Hypothalamus (tissue), 51 donors: ENCODE measurements at places on chromosomes 5 and 9.

DNA sequence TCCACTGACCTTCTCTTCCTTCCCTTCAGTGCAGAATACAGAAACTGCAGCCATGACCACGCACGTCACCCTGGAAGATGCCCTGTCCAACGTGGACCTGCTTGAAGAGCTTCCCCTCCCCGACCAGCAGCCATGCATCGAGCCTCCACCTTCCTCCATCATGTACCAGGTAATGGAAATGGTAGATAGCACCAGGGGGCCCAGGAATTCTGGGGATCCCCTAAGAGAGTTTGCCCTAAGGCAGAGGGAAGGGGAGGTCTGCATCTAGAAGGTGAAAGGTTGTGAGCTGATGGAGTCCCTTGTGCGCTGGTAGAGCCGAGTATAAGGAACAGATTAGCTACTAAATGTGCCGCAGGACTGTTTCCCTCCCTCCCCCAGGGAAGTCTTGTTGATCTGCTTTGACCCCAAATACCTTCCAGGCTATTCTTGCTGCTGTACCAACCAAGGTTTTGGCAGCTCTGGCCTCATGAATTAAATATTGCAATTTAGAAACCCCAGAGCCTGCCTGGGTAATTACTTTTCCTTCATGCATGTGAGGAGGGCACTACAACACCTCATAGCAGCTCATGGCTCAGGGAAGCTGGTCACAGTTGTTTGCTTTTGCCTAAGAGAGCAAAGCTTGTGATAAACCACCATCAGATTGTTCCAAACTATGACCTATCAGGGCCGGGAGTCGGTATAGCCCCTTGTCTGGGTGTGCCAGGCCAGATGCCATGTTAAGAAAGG is 19.6 kb downstream of the CYFIP2 start:
- no peak for DNase-seq

DNA sequence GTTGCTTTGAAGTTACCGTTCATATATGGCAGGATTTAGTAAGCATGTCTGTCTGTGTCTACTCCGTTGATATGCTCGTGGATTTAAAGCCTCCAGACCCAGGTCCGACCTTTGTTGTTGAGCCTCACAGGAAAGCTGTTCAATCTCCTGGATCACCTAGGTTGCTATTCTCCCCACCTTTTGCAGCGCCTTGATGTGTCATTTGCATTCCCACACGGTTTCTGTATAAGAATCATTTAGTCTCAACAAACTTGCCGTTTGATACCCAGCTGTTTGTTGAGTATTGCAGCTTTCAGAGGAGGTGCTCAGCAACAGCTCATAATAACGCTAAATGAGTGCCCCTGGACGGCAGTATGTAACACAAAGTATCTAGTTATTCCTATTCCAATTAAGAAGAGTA is 1.2 kb upstream of the ADGRV1 start:
- no peak for DNase-seq

DNA sequence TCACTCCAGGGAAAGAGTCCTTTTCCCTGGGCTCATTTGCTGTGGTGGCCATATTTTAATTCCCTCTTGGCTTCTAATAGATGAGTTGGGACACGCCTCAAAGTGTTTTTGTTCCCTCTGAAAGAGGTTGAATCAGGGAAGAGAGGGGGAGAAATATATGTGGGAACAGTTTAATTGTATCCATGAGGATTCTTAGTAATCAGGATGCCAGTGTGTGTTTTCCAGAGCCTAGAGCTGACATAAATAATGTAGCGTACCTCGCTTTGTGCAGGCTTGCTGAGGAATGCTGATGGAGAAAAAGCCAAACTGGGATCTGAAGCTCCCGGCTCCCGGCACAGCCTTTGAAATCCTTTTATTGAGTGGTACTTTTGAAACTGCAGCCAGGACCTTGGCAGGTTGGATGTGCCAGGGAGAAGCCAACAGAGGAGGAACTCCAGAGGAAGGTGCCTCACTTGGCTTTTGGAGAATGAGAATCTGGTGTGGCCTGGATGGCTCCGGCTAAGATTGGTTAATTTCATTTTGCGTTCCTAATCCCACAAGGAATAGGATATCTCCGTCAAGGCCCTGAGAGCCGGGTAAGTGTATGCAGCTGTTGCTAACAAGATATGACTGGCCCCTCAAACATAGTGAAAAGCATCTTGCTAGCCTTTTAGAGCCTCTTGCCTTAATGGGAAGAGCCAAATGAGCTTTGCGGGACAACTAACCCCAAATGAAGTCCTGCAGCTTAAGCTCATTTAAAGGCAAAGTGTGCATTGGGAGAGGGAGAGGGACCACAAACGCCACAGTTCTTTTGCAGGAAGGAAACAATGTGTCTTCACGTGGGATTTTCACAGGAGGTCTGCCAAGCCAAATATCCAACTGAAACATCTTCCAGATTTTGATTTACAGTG is 471.1 kb upstream of the WWC1 start:
- no peak for DNase-seq

GRCh38 chr5:41252036-41252435 is 38.7 kb upstream of the C6 start:
- DNase-seq: no peak

DNA sequence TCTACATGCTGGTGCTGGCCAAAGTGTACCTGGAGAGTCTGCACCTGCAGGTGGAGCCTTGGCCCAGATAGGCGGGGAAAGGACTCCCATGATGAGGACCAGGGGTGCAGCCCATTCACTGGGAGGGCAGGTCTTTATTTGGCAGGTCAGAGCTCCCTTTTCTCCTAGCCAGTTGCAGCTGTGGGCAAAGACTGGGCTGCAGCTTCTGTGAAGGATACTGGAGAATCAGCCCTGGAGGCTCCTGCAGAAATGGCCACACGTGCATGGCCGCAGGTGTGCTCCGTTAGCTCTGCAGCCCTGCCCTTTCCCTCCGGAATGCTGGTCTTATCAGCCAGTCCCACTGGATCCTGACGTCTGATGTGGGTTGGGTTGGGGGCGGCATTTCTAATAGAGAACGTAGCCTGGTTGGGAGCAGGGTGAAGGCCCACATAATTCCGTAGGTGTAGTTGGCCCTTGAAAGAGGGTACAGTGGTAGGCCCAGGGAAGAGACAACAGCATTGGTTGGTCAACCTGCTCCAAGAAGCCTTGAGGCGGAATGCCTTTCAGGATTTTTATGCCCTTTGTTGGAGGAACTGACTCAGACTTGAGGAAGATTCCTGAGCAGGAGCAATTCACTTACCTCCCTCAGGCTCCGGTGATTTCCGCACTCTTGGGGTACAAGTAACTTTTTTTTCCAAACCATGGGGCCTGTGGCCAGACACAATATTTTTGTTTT is 22.0 kb upstream of the TIFAB start:
- DNase-seq: no peak

DNA sequence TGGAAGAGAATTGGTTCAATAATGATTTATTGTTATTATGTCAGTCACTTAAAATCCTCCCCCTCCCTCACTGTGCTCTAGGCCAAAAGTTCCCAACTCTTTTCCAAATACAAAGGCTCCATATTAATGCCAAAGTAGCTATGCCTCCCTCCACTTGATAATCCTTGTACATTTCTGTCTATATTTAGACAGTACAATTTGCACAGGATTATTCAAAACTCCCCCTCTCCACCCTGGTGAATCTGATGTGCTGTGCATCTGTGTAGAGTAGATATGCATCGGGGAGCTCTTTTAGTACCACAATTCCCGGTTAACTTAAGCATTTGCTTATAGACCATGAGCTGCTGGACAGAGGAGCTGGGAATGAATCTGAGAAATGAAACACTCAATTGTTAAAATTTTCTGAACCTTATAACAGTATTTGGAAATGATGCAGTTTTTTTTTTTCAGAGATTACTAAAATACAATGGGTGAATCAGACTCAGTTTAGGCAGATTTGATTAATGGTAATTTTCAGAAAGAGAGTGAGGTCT is 27.6 kb downstream of the GLRA1 start:
- DNase-seq: no peak

DNA sequence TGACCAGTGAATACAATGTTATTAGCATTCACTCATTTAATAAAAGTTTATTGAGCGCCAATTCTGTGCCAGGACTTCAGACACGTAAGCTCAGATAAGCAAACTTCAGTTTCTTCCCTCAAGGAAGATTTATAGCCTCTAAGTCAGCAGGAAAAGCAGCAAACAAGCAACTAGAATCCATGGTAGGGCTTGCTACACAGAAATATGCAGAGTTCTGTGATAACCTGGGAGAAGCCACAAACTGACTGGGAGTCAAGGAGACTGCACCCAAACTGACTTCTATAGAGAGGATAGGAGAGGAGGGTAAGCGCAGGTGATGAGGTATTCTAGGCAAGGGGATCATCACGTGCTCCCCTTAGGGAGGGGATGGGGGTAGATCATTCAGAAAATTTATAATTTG is 1.4 kb upstream of the OGN start:
- DNase-seq: no peak

DNA sequence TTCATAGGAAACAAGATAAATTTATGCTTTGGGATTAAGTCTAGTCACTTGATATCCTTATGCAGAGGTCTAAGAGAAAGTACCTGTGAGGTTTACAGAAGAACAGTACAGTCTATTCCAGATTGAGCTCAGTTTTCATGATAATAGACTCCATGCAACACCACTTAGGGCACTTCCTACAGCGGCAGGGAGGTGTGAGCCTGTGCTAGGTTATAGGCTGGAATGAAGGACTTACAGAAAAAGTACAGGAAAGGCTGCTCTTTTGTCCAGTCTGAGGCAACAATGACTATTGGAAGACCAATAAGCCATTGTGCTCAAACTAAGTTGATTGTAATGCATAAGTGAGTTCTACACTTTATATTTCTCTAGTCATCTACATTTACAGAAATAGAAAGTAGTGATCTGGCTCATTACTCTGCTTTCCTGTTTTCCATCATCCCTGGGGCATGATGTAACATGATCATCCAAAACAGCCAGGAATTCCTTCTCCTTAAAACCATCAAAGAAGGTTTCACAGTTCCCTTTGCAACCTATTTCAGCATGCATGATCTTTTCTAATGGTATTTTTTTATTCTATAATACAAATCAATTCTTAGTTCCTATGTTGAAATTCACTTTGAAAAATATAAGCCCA is 322.8 kb downstream of the SLF1 start:
- no peak for DNase-seq

GRCh38 chr9:92180002-92180400 is 64.8 kb upstream of the SPTLC1 start:
- DNase-seq: no peak

GRCh38 chr9:136564379-136564988 is 18.6 kb upstream of the NOTCH1 start:
- DNase-seq: no peak

- DNase-seq: no peak
Observed at GRCh38 chr9:36218411-36218901, 27.7 kb downstream of the CLTA start.

DNA sequence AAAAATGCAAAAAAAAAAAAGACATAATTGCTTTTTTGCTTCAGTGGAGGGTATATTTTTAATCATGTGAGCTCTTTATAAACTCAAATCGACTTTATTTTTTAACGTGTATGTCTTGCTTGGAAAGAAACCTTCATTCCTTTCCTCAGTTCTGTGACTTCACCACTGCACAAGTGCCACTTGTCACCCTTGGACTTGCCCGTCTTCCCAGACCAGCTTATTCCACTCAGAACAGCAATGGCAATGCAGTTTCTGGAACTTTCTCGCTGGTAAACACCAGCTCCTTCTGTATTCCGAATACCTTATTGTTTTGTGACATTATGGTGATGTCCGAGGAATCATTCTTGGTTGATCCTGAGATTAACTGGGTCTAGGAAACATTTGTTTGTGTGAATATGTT is 440.5 kb upstream of the ADAMTS16 start:
- DNase-seq: no peak
